Upper lobe of left lung (tissue), 6 donors: ENCODE measurements at places on chromosomes 1 and 21.

DNA sequence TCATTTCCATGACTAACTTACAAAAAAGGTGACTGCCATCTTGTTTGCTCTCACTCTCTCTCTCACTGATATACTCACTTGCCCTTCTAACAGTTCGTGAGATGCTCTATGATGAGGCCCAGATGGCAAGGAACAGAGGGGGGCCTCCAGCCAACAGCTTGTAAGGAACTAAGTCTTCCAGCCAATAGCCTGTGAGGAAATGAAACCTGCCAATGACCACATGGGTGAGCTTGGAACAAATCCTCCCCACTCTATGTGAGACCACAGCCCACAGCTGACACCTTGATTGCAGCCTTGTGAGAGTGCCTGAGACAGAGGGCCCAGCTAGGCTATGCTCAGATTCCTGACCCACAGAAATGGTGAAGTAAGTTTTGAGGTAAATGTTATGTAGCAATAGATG, 153.7 kb downstream of the HHIPL2 start:
- H3K27ac ChIP-seq = no peak overlapping the region
- no peak overlapping the region for H3K4me3 ChIP-seq
- no peak for DNase-seq
- H3K36me3 ChIP-seq = no peaks in the 10 kb centered on the region
- no peaks in the 10 kb centered on the region for H3K27me3 ChIP-seq

DNA sequence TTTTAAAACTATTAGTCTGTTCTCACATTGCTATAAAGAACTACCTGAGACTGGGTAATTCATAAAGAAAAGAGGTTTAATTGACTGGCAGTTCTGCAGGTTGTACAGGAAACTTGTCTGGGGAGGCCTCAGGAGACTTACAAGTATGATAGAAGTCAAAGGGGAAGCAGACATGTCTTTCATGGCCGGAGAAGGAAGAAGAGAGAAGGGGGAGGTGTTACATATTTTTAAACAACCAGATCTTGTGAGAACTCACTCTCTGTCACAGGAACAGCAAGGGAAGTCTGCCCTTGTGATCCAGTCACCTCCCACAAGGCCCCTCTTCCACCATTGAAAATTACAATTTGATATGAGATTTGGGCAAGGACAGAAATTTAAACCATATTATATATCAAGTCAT, 55.9 kb downstream of the CLIC4 start:
- peaks cover 40% of the 10 kb centered on the region for H3K4me1 ChIP-seq
- H3K36me3 ChIP-seq = peaks cover 15% of the 10 kb centered on the region
- H3K27me3 ChIP-seq = no peaks in the 10 kb centered on the region
- DNase-seq = no peak
- no peak overlapping the region for H3K27ac ChIP-seq
- H3K4me3 ChIP-seq = no peak overlapping the region

- H3K36me3 ChIP-seq = no peaks in the 10 kb centered on the region
- no peak for DNase-seq
- no peak overlapping the region for H3K27ac ChIP-seq
- H3K4me1 ChIP-seq = peaks cover 6% of the 10 kb centered on the region
- no peak overlapping the region for H3K4me3 ChIP-seq
Observed at GRCh38 chr1:145949219-145949618, 8.6 kb downstream of the LIX1L start.

DNA sequence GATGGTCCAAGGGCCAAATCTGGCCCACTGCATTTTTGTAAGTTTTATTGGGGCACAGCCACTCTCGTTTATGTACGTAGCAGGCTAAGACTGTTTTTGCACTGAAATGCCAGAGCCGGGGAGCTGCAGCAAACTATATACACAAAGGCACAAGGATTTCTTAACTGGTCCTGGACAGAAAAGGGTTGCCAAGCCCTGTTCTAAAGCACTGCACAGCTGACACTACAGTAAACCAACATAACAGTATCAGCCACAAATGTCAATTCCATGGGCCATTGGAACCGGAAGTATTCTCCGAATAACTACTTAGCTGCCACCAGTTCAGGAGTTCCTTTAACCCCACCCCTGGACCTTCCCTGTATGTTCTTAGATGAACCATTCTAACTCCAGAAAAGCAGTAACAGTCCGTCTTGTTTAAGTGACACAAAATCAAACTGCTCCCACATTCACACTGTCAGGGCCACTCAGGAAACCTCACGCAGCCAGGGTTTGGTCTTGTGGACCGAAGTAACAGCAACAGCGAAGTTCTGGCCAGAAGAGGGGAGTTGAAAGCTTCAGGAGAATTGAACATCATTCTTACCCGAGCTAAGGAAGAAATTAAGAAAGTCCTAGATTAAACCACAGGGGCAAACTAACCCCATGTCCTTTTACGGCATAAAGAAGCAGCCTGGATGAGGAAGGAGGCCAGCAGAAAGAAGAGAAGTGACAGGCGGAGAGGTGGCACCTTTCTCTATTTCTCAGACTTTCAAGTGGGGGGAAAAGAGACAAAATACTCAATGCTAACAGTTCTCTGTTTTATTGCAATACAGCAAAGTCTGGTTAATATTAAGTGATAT, 49.2 kb downstream of the COQ8A start:
- H3K4me1 ChIP-seq = peaks cover 29% of the 10 kb centered on the region
- H3K27me3 ChIP-seq = no peaks in the 10 kb centered on the region
- H3K36me3 ChIP-seq = peaks cover 54% of the 10 kb centered on the region
- peak overlapping the region; percentile 36 for H3K27ac ChIP-seq
- no peak overlapping the region for H3K4me3 ChIP-seq
- DNase-seq = no peak

DNA sequence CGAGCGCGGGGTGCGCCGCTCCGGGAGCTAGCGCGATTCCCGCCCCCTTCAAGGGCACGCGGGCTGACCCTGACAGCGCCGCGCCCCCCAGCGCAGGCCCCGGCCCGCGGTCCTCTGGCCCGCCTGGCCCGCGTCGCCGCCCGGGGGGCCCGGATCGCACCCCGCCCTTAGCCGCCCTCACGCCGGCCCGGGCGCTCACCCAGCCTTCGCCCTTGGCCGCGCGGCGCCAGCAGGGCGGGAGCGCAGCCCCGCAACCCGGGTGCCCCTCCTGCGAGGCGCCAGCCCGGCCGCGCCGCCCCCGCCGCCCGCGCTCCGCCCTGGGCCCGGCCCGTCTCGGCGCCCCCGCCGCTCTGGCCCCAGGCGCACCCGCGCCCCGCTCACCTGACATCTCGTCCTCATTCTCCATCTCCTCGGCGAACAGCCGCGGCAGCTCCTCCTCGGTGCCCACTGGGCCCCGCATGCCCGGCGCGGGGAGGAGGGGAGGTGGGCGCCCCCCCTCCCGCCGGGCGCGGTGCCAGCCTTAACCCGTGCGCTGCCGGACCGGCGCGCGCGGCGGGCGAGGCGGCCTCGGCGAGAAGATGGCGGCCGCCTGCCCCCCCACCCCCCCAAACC, 451 bp downstream of the CHD5 start:
- H3K36me3 ChIP-seq = no peaks in the 10 kb centered on the region
- no peak overlapping the region for H3K27ac ChIP-seq
- peaks cover 20% of the 10 kb centered on the region for H3K4me1 ChIP-seq
- no peak for DNase-seq
- H3K4me3 ChIP-seq = peak overlapping the region; percentile 33

GRCh38 chr1:93734999-93735398, 53.4 kb upstream of the BCAR3 start:
- no peaks in the 10 kb centered on the region for H3K27me3 ChIP-seq
- no peak overlapping the region for H3K27ac ChIP-seq
- H3K36me3 ChIP-seq = no peaks in the 10 kb centered on the region
- no peak for DNase-seq
- H3K4me1 ChIP-seq = no peaks in the 10 kb centered on the region

- peak; percentile 15 for DNase-seq
- no peak overlapping the region for H3K4me3 ChIP-seq
- H3K36me3 ChIP-seq = no peaks in the 10 kb centered on the region
- H3K27me3 ChIP-seq = no peaks in the 10 kb centered on the region
- H3K27ac ChIP-seq = no peak overlapping the region
Observed at GRCh38 chr21:45575304-45575992, 33.2 kb upstream of the SLC19A1 start.

DNA sequence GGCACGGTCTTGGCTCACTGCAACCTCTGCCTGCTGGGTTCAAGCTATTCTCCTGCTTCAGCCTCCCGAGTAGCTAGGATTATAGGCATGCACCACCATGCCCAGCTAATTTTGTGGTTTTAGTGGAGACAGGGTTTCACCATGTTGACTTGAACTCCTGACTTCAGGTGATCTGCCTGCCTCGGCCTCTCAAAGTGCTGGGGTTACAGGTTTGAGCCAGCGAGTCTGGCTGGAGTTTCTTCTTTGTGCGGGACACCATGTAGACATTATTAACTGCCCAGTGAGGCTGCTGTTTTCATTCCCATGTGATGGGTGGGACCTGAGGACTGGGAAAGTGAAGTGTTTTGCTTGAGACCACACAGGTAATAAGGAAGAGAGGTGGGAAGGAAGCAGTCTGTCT, 23.3 kb downstream of the PLA2G5 start:
- no peaks in the 10 kb centered on the region for H3K4me1 ChIP-seq
- H3K27me3 ChIP-seq = no peaks in the 10 kb centered on the region
- DNase-seq = no peak
- no peaks in the 10 kb centered on the region for H3K36me3 ChIP-seq
- H3K4me3 ChIP-seq = no peak overlapping the region
- no peak overlapping the region for H3K27ac ChIP-seq

GRCh38 chr1:209443975-209444651, 139.4 kb upstream of the CAMK1G start:
- no peaks in the 10 kb centered on the region for H3K27me3 ChIP-seq
- DNase-seq = no peak
- H3K4me3 ChIP-seq = no peak overlapping the region
- no peaks in the 10 kb centered on the region for H3K4me1 ChIP-seq
- no peaks in the 10 kb centered on the region for H3K36me3 ChIP-seq

GRCh38 chr1:209485751-209486150, 97.8 kb upstream of the CAMK1G start:
- no peak overlapping the region for H3K27ac ChIP-seq
- H3K4me3 ChIP-seq = no peak overlapping the region
- H3K36me3 ChIP-seq = no peaks in the 10 kb centered on the region
- no peaks in the 10 kb centered on the region for H3K4me1 ChIP-seq

GRCh38 chr1:45787905-45788304, 15.5 kb upstream of the MAST2 start:
- peak; percentile 24 for DNase-seq
- no peak overlapping the region for H3K4me3 ChIP-seq
- no peaks in the 10 kb centered on the region for H3K27me3 ChIP-seq
- H3K36me3 ChIP-seq = no peaks in the 10 kb centered on the region

GRCh38 chr1:244768804-244769203, 66.7 kb upstream of the COX20 start:
- H3K4me1 ChIP-seq = no peaks in the 10 kb centered on the region
- no peaks in the 10 kb centered on the region for H3K36me3 ChIP-seq
- no peak for DNase-seq
- H3K4me3 ChIP-seq = no peak overlapping the region

DNA sequence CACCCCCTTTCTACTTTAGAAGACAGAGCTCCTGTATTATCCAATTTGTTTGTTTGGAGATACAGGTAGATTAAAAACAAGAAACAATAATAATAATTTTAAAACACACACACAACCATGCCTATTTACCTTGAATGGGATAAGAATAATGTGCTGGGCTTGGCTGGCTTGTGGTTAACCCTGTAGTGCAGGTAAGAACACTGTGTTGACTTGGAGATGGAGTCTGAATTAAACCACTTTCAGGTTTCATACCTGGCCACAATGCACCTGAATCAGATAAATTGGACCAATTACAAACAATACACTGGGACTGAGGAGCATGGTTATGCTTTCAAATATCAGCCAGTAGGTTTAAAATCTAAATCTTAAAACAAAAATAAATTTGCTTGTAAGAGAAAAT, 60.8 kb downstream of the EYA3 start:
- no peak for DNase-seq
- H3K27me3 ChIP-seq = no peaks in the 10 kb centered on the region
- H3K27ac ChIP-seq = no peak overlapping the region
- no peaks in the 10 kb centered on the region for H3K36me3 ChIP-seq

DNA sequence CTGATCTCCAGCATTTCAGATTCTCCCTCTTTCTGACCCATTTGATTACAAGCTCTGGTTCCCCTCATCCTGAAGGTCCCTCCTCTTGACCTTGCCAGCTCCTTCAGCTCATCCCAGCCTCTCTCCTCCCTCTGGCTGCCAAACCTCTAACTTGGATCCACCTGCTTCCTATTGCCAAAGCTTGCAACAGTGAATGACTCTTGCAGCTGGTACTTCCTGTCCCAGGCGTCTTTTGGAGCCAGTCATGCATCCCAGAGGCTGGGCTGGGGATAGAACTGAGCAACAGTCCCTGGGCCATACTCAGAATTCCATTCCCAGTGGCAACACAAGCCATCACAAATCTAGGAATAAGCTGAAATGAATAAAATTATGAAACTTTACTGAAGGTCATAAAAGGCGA, 27.7 kb upstream of the SPOCD1 start:
- no peak overlapping the region for H3K27ac ChIP-seq
- H3K4me3 ChIP-seq = no peak overlapping the region
- no peaks in the 10 kb centered on the region for H3K27me3 ChIP-seq
- DNase-seq = no peak
- no peaks in the 10 kb centered on the region for H3K4me1 ChIP-seq

GRCh38 chr1:230077436-230078213, 10.6 kb downstream of the GALNT2 start:
- H3K27ac ChIP-seq = no peak overlapping the region
- no peak overlapping the region for H3K4me3 ChIP-seq
- no peak for DNase-seq
- no peaks in the 10 kb centered on the region for H3K4me1 ChIP-seq
- H3K36me3 ChIP-seq = peaks cover 4% of the 10 kb centered on the region

- no peak overlapping the region for H3K27ac ChIP-seq
- H3K36me3 ChIP-seq = peaks cover 31% of the 10 kb centered on the region
- DNase-seq = no peak
- H3K27me3 ChIP-seq = no peaks in the 10 kb centered on the region
- H3K4me3 ChIP-seq = no peak overlapping the region
- peaks cover 2% of the 10 kb centered on the region for H3K4me1 ChIP-seq
Observed at GRCh38 chr1:161781995-161782394, 15.9 kb downstream of the ATF6 start.

GRCh38 chr1:210232511-210233215, at the start of gene SERTAD4:
Gene SERTAD4, plus strand, starts transcription at chr1:210232796. Its CDS starts 5,165 bp downstream, at chr1:210237961.
- peak; percentile 91 for DNase-seq
- H3K4me1 ChIP-seq = peaks cover 12% of the 10 kb centered on the region
- H3K27me3 ChIP-seq = no peaks in the 10 kb centered on the region
- no peaks in the 10 kb centered on the region for H3K36me3 ChIP-seq
- peak within 1 kb of the TSS; percentile 49 for H3K4me3 ChIP-seq

DNA sequence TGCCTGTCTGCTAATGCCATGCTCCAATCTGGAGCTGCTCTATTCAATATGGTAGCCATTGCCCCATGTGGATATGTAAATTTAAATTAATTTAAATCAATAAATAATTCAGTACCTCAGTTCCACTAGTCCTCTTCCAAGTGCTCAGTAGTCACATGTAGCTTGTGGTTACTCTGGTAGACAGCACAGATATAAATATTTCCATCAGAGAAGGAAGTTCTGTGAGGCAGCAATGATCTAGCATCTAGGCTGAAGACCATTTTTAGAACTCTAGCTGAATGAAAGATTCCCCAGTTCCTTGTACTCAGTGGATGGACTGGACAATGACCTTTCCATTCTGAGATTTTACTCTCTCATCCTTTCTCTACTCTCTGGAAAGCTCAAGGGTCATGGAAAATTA, 25.8 kb upstream of the CAPZB start:
- H3K36me3 ChIP-seq = no peaks in the 10 kb centered on the region
- no peak overlapping the region for H3K4me3 ChIP-seq
- DNase-seq = no peak
- H3K4me1 ChIP-seq = peaks cover 17% of the 10 kb centered on the region
- no peaks in the 10 kb centered on the region for H3K27me3 ChIP-seq
